ENCODE measurements at places on chromosomes 11 and 22. TPM values are rescaled to one million over a fixed set of nuclear protein-coding genes. Genes with fewer than 3 reads are reported as not detected.
A peak's percentile ranks its signal among the peaks of the same experiment; 100 is the strongest.

DNA sequence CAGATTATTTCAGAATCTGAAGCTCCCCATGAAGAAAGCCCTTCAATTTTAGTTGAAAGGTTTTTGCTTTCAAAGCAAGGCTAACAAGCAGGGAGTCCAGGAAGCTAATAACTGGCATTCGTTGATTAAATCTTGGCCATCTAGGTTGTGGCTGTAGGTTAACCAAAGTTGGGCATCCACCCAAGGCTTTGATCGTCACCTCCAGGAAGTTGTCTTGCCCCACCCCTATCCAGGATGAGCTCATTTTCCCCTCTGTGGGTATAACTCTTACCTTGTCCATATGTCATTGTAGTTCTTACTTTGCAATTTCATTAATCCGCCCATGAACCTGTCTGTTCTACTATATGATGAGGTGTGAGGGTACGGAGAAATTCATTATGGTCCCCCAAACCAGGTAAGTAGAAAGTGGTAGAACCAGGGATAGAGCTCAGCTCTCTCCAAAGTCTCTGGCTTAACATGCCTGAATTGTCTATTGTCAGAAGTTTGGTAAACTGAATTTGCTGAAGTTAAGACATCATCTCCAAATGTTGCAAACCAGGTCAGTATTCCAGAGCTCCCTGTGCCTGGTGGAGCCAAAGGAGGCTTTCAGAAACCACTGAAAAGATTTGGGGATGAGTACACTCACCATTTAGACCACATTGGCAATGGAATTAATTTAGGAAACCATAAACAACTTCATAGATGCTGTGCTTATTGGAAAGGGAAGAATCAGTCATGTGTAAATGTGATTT lies 97.1 kb downstream of the CD44 start:
- H3K27me3 ChIP-seq = no peaks in the 10 kb centered on the region
- no peaks in the 10 kb centered on the region for H3K36me3 ChIP-seq
- DNase-seq = peak; percentile 68
- H3K27ac ChIP-seq = no peak overlapping the region
- no peak overlapping the region for H3K4me3 ChIP-seq
- H3K4me1 ChIP-seq = no peaks in the 10 kb centered on the region

IGLL1 gene
- not detected for total RNA-seq

GRCh38 chr11:130725421-130726233 lies 190.7 kb downstream of the SNX19 start:
- no peak overlapping the region for H3K4me3 ChIP-seq
- no peaks in the 10 kb centered on the region for H3K4me1 ChIP-seq
- H3K27me3 ChIP-seq = no peaks in the 10 kb centered on the region
- H3K27ac ChIP-seq = peak overlapping the region; percentile 7
- no peaks in the 10 kb centered on the region for H3K36me3 ChIP-seq
- DNase-seq = no peak

DNA sequence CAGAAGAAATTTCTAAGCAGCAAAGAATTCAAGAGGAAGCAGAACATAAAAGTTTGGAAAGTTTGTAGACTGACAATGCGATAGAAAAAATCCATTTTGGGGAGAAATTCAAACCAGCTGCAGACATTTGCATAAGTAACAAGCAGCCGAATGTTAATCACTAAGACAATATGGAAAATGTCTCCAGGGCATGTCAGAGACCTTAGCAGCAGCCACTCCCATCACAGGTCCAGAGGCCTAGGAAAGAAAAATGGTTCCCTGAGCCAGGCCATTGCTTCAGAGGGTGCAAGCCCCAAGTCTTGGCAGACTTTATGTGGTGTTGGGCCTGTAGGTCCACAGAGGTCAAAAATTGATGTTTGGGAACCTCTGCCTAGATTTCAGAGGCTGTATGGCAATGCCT lies 155.4 kb downstream of the NELL1 start:
- no peaks in the 10 kb centered on the region for H3K36me3 ChIP-seq
- H3K4me1 ChIP-seq = no peaks in the 10 kb centered on the region
- no peaks in the 10 kb centered on the region for H3K27me3 ChIP-seq
- no peak for DNase-seq
- no peak overlapping the region for H3K27ac ChIP-seq

GRCh38 chr11:128179039-128179438 lies 408.3 kb downstream of the ETS1 start:
- H3K27me3 ChIP-seq = no peaks in the 10 kb centered on the region
- no peaks in the 10 kb centered on the region for H3K4me1 ChIP-seq
- no peak overlapping the region for H3K4me3 ChIP-seq
- no peaks in the 10 kb centered on the region for H3K36me3 ChIP-seq
- H3K27ac ChIP-seq = no peak overlapping the region

DNA sequence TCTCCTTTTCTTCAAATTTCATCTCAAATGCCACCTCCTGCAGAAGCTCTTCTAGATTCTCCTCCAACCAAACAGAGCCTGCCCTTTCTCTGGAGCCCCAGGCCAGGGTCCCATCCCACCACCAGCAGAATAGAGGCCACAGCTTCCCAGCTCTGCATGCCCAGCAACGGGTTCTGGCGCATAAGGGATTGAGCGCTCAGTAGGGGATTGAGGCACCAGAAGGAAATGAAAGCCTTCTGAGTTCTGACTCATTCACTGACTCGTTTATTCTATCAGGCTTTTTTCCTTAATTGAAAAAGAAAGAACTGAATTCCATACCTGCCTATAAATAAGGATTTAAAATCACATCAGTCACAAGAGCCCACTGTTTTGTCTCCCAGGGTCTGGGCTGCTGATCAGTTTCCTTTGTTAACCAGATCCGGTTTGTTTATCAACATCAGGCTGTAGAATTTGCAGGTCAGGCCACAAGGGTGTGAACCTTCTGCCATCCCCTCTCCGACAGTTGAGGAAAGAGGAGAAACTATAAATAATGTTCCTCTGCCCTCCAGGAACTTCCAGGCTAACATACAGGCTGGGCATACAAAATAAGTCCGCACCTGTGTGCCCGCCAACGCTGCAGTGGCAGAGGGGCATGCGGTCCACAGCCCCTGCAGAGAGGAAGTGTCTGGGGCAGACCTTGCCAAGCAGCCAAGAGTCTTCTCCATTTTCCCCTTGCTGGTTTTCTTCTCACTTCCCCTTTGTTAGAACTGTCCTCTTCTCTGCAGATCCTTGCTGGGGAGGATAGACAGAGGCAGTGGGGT lies 63.5 kb upstream of the PRDM11 start:
- H3K4me1 ChIP-seq = peaks cover 29% of the 10 kb centered on the region
- DNase-seq = no peak
- no peaks in the 10 kb centered on the region for H3K27me3 ChIP-seq
- no peak overlapping the region for H3K27ac ChIP-seq
- H3K36me3 ChIP-seq = no peaks in the 10 kb centered on the region

DNA sequence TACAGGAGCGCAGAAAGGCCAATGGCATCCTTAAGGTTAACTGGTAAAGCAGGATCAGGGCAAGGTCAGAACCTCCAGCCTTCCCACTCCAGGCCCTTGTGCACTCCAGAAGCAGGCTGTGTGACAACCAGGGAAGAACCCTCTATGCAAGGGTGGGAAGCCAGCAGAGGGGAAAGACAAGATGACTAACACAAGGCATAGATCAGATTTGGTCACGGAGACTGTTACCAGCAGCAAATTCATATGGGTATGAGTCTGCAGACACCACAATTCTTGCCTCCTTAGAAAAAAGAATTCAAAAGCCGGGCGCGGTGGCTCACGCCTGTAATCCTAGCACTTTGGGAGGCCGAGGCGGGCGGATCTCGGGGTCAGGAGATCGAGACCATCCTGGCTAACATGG lies 39.8 kb upstream of the MTNR1B start:
- no peaks in the 10 kb centered on the region for H3K36me3 ChIP-seq
- H3K4me1 ChIP-seq = no peaks in the 10 kb centered on the region
- no peaks in the 10 kb centered on the region for H3K27me3 ChIP-seq
- H3K27ac ChIP-seq = no peak overlapping the region
- DNase-seq = no peak
- no peak overlapping the region for H3K4me3 ChIP-seq

DNA sequence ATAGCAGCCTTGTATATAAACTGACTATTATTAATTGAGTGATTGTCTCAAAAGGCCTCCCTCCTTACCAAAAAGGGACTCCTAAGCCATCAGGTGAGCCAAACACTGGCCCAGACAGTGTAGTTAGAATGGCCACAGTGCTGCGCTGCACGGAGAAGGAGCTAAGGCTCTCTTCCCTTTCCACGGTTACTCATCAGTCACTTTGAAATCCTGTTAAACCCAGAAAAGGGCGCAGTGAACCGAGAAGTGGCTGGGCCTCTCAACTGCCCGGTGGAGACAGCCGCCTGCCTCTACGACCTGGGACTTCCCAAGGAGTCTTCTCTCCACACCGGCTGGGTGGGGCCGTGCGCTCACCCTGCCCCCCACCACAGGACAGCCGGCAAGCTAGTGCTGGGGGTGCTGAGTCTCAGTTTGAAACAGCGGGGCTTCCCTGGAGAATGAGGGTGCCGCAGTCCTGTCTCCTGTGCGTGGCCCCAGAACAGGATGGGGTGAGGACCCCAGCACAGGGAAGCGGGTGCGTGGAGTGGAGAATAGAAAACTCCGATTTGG lies 1.3 kb downstream of the MYH9 start:
- peaks cover 25% of the 10 kb centered on the region for H3K4me1 ChIP-seq
- peak overlapping the region; percentile 98 for H3K27ac ChIP-seq
- DNase-seq = peak; percentile 69
- H3K27me3 ChIP-seq = no peaks in the 10 kb centered on the region

DNA sequence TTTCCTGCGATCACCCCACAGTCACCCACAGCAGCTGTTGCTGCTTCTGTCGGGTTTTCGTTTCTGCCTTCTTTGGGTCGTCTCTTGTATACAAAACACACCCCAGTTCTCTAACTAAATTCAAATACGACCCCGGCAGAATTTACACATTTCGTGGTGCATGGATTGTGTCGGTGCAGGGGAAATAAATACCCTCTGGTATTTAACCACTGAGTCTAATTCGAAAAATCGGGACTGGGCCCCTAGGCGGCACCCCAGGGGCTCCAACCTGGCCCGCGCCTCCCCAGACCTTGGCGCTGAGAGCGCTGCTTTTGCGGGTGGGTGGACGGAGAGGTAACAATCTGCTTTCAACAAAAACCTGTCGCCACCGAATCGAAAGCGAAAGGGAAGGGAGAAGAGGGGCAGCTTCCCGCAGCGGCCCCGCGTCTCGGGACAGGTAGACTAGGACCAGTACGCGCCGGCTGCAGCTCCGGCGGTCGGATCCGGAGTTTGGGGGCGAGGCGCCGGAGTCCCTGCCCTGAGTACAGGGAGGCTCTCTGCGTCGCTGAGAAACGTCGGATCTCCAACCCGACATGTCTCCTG lies 4.4 kb downstream of the ALX4 start:
- peak overlapping the region; percentile 43 for H3K4me3 ChIP-seq
- peaks cover 100% of the 10 kb centered on the region for H3K27me3 ChIP-seq
- peak; percentile 20 for DNase-seq
- no peaks in the 10 kb centered on the region for H3K36me3 ChIP-seq

DNA sequence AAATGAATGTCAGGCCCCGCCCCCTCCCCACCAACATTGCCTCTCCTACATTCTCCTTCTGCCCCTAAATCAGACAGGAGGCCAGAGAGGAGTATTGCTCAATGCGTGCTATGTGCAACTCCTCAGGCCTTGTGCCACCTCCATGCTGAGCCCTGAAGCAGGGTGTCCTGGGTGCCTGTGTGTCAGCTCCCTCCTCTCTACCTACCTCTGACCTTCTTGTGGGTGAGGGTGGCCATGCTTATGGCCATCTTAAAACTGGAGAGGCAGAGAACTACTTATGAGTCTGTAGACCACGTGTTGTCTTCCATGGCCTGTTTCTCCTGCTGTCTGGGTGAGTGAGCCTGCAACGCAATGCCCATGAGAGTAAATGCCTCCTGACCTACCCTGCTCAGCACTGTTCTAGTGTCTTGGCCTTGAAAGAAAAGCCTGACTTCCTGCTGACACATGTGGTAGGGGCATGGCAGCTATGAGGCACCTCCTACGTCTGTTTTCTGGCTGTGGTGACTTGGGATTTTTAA lies 10.5 kb downstream of the MCAM start:
- no peaks in the 10 kb centered on the region for H3K4me1 ChIP-seq
- no peak overlapping the region for H3K4me3 ChIP-seq
- H3K27ac ChIP-seq = peak overlapping the region; percentile 20
- H3K27me3 ChIP-seq = no peaks in the 10 kb centered on the region
- H3K36me3 ChIP-seq = no peaks in the 10 kb centered on the region
- no peak for DNase-seq

DNA sequence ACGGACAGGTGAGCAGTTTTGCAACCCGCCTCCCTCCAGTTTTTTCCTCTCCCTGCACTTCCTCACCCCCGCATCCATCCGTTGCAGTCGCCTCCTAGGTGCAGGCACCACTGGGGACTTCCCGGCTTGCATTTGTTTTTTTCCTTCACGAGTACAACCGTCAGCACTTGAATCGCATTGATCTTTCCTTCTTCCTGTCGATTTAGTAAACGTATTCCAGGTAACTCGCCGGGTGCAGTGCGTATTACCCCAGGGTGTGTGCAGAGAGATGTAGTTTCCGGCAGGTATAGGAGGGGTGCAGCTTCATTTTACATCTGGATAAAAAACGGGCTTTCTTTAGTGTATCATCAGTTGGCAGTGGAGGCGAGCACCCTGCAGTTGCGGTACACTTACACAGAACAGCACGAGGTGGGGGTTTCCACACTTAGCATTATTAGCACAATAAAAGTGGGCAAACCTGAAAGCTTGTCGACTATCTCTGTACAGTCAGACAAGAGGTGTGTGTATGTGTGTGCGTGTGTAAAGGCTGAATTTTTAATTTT lies at the start of gene SORL1-AS1:
SORL1-AS1 (minus strand) TSS at position 359 of the 542 bp plus-strand sequence.
- H3K27me3 ChIP-seq = no peaks in the 10 kb centered on the region
- no peaks in the 10 kb centered on the region for H3K36me3 ChIP-seq
- peaks cover 8% of the 10 kb centered on the region for H3K4me1 ChIP-seq
- H3K27ac ChIP-seq = peak within 1 kb of the TSS; percentile 92
- peak within 1 kb of the TSS; percentile 83 for H3K4me3 ChIP-seq
- peak; percentile 45 for DNase-seq

DNA sequence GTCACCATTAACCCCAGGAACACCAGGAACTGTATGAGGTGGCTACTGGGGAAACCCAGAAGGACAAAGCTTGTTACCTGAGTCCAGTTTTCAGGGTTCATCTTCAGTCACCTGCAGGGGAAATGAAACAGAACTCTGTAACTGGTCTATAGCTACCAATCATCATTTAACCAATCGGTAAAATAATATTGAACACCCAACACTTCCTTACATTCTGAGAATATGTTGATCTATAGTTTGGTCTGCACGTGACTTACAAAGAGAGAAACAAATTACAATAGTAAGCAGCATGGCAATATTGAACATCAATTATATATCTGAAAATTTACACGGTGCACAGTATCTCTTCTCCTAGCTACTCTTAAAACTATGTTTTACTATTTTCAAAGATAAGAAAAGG lies at the start of gene OR6T1:
OR6T1 (minus strand) TSS at position 101 of the 400 bp plus-strand sequence; CDS start at position 101, 0 bp downstream.
- DNase-seq = no peak
- H3K27ac ChIP-seq = no peak within 1 kb of the TSS
- H3K27me3 ChIP-seq = no peaks in the 10 kb centered on the region
- H3K4me1 ChIP-seq = no peaks in the 10 kb centered on the region
- no peaks in the 10 kb centered on the region for H3K36me3 ChIP-seq

Data from transverse colon (tissue), 4 donors.